ENCODE measurements at places on chromosomes 7 and 10. TPM values are rescaled to one million over a fixed set of nuclear protein-coding genes. Genes with fewer than 3 reads are reported as not detected.

Gene INPP5A
- 16.9 TPM for total RNA-seq

Gene MYOZ1
- not detected for total RNA-seq

Gene TEX47
- total RNA-seq = not detected

Gene R3HCC1L
- 9.6 TPM for total RNA-seq

Gene OPALIN
- not detected for total RNA-seq

Gene FAS
- total RNA-seq = 46.3 TPM

Gene SLC16A12
- total RNA-seq = 3.6 TPM

Data from tracheal epithelial cell (primary cell).